Choroid plexus epithelial cell (primary cell): ENCODE measurements at places on chromosomes 2 and 18.

DNA sequence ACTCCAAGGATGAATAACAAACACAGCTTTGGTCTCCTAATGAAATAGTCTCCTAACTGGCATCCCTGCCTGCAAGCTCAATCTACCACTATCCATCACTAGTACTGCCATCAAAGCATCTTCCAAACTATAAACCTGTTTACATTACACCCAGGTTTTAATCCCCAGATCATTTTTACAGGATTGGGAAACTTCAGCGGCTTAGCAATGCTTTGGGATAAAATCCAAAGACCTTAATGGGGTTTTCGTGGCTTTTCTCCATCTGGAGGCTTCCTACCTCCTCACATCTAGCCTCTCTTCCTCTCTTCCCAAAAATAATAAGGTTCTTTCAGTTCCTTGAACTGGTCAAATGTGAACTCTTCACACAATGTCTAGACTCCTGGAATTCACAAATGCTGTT, 92.2 kb upstream of the SETBP1 start:
- DNase-seq = no peak

DNA sequence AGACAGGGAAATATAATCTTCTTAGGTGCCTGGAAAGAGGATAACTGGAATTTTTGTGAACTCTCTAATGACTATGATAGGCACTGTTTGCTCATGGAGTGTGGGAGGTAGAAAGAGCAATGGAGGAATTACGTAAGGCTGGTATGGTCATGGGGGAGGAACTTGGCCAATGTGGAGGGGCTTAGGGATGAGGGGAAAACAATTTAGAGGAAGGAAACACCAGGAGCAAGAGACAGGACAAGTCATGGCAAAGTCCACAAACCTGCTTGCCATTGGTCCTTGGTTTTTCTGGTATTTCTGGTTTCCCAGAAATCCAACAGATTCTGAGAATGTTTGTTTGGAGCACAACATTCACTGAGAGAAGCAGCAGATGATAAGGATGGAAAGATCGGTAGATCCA, 274.2 kb downstream of the DYSF start:
- no peak for DNase-seq

DNA sequence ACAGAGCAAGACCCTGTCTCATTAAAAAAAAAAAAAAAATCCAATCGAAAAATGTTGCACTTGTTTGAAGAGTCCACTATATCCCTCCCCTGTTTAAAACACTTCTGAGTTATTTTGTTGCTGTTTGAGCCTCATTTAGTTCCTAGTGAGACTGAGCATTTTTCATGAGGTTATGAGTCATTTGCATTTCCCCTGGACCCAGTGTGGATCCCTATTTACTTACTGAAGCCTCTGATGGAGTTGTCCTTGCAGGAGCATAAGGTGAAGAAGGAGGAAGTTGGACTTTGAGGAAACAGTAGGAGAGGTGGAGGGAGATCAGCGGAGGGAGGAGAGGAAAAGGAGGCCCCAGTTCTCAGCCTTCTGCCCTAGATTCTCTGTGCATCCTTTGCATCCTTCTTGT, 5.1 kb downstream of the CXCR1 start:
- peak; percentile 11 for DNase-seq

- no peak for DNase-seq
These were observed 667.6 kb upstream of the ACVR2A start for GRCh38 chr2:147177071-147177857.

DNA sequence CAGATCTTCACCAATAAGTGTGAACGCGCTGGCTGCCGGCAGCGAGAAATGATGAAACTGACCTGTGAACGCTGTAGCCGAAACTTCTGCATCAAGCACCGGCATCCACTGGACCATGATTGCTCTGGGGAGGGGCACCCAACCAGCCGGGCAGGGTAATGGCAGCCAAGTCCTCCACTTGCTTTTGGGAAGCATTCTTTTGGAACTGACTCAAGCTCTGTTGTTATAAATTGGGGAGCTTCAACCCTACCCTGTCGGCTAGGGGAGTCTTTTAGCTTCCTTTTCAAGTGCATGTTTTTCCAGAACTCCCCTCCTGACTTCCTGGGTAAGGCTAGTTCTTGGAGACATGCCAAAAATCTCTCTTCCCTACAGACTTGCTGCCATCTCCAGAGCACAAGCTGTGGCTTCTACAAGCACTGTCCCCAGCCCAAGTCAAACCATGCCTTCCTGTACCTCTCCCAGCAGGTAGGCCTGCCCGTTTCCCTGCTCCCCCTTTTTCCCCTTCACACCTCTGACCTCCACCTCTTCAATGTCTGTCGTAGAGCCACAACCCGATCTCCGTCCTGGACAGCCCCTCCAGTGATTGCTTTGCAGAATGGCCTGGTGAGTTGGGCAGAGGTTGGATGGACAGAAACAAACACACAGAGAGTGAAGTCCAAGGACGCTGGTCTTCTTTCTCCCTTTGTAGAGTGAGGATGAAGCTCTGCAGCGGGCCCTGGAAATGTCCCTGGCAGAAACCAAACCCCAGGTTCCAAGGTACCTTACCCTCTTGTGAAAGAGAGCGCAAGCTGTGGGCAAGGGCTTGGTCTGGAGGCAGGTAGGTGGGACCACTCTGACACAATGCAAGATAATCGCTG, 1.5 kb downstream of the ZFAND2B start:
- peak; percentile 57 for DNase-seq
